HCT116 (cell line): ENCODE measurements at places on chromosomes 3 and 15. TPM values are rescaled to one million over a fixed set of nuclear protein-coding genes. Genes with fewer than 3 reads are reported as not detected.
A peak's percentile ranks its signal among the peaks of the same experiment; 100 is the strongest.

DNA sequence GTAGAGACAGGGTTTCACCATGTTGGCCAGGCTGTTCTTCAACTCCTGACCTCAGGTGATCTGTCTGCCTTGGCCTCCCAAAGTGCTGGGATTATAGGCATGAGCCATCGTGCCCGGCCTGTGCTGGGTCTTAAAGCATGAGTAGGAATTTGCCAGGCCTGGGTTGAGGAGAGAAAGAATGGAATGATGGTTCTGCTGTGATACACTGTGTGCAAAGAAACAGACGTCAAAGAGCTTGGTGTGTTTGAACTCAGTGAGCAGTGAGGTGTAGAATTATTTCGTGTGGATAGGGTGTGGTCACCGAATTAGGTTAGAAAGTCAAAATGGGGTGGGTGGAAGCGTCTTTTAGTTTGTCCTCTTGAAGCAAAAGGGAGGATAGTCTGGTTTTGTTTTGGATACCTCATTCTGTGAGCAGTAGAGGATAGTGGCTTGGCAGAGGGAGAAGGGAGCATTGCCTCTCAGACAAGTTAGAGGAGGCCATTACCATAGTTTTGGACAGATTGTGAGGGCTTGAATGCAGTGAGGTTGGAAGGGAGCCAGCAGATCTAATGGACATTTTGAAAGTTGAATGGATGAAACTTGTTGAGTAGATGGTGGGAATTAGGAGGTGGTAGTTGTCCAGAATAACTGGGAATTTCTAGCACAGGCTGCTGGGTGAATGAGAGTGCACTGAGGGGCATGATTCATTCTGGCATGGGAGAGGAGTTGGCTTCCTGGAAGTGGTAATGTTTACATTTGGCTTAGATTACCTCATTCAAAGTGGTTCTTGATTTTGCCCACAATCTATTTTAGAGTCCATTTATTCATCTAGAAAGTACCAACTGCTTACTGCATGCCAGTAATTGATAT is 27.2 kb downstream of the AKAP13 start:
- H3K36me3 ChIP-seq: no peaks in the 10 kb centered on the region
- DNase-seq: no peak
- no peak overlapping the region for H3K4me3 ChIP-seq
- H3K4me1 ChIP-seq: peaks cover 38% of the 10 kb centered on the region

GRCh38 chr3:44932986-44933944 is 42.7 kb downstream of the ZDHHC3 start:
- no peak for DNase-seq
- no peaks in the 10 kb centered on the region for H3K4me1 ChIP-seq
- H3K4me3 ChIP-seq: no peak overlapping the region

DNA sequence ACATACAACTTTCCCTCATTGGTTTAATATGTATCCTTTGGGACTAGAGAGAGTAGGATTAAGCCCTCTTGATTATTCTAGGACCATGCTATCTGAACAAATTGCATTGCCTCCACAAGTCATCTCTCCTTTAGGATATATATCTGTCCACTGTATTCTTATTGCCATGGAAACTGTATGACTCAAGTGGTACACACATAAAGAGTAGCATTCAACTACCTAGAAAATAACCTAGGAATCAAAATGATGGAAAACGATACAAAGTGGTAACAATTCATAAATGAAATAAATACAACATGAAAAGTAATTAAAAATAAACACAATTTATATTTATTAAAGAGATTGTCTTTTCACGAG is 212.1 kb upstream of the P2RY1 start:
- no peaks in the 10 kb centered on the region for H3K27me3 ChIP-seq
- no peak overlapping the region for H3K27ac ChIP-seq
- no peak overlapping the region for H3K4me3 ChIP-seq
- H3K4me1 ChIP-seq: no peaks in the 10 kb centered on the region

Gene ARNT2
- total RNA-seq: 3.0 TPM

Gene SCN11A
- total RNA-seq: 0.05 TPM

Gene TGM5
- not detected for total RNA-seq

DNA sequence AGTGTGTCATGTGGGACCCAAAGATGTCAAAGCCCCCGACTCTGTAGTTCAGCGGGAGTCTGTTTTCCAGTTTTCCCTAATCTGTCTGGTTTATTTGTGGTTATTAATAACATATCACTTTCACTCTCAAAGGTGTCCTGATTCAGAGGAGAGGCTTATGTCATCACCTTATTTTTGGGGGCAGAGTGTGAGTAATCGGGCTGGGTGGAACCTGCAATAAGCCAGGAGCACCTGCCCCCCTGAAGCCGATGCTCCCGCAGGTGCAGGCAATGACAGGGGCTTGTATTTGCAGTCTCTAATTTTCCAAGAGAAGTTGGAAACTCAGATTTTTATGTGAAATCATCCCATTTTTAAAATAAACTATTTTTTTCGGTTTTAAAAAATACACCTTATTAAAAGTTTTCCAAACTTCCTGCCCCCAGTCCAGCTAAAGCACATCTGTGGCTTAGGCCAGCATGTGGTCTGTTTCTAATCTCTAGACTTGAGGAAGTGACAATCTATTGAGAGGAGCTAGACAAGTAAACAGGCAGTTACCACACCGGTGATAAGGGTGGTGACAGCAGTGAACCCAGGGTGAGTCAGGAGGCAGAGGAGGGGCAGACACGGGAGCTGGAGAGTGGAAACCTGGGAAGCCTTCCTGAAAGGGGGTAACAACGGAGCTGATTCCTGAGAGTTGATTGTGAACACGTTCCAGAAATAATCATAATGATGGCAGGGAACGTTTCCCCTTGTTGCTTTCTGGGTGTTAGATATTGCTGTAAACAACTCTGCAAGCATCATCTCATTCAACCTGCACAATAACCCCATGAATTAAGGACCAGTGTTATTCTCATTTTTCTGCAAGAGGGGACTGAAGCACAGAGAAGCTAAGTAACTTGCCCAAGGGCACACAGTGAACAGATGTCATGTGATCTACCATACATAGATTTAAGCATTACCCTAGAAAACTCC is 37.2 kb downstream of the BHLHE40 start:
- peak overlapping the region; percentile 9; the same call in 1 of the 2 replicates for H3K4me3 ChIP-seq
- peak; percentile 72 for DNase-seq
- no peaks in the 10 kb centered on the region for H3K36me3 ChIP-seq
- H3K27ac ChIP-seq: peak overlapping the region; percentile 1; the same call in 1 of the 2 replicates
- peaks cover 61% of the 10 kb centered on the region for H3K4me1 ChIP-seq

Gene DUOXA1
- total RNA-seq: 2.3 TPM

DNA sequence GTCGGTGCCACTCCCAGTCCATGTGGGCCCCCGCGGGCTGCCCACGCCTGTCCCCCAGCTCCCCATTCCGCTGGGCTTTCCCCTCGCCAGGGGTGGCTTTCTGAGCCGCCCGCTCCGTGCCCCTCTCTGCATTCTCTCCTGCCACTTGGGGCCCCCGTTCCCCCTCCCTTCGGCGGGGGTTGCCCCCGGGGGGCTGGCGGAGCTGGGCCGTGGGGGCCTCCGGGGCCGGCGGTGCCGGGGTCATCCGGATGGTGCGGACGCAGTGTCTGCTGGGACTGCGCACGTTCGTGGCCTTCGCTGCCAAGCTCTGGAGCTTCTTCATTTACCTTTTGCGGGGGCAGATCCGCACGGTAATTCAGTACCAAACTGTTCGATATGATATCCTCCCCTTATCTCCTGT is 46.5 kb downstream of the GRAMD1C start:
- no peaks in the 10 kb centered on the region for H3K36me3 ChIP-seq
- no peak overlapping the region for H3K27ac ChIP-seq
- no peaks in the 10 kb centered on the region for H3K27me3 ChIP-seq

Gene ZNF662
- not detected for total RNA-seq

GRCh38 chr3:117226932-117227331 is 517.4 kb downstream of the TUSC7 start:
- no peaks in the 10 kb centered on the region for H3K27me3 ChIP-seq
- no peaks in the 10 kb centered on the region for H3K4me1 ChIP-seq
- no peak overlapping the region for H3K4me3 ChIP-seq
- no peak overlapping the region for H3K27ac ChIP-seq
- no peak for DNase-seq

- peaks cover 14% of the 10 kb centered on the region for H3K4me1 ChIP-seq
- 0 out of 2 replicates have a peak overlapping the region, but pooled peaks have one; percentile 1 for H3K4me3 ChIP-seq
Observed at GRCh38 chr3:185900228-185900627, 37.6 kb downstream of the TRA2B start.

DNA sequence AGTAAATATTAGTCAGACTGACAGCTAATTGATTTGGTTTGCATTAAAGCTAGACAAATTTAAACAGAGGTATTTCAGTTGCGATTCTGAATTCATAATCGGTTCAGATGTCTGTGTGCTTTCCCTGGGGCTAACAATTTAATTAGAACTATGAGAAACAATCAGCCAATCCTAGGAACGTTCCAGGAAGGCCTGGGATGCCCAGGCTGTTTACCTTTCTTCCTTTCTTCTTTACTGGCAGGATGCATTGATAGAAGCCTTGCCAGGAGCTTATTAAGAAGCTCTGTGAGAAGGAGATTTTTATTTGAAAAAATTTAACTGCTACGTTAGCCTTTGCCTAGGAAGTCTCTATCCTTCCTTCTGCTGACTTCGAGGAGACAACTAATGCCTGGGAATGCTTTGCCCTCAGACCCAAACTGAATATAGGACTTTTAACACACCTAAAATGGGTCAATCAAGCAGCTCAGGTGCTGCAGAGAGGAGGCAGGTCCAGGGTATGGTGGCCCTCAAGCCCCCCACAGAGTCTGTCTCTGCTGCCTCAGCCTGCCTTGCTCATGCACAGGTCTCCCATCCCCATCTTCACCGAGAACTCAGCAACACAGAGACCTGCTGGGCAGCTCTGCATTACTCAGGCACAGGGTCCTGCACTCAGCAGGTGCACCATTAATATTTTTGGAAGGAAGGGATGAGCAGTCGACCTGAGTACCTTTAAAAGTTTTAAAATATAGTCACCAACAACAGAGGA is 48.5 kb downstream of the PCSK6 start:
- peaks cover 1% of the 10 kb centered on the region; the same call in 1 of the 2 replicates for H3K4me1 ChIP-seq
- H3K27me3 ChIP-seq: no peaks in the 10 kb centered on the region
- DNase-seq: no peak
- H3K27ac ChIP-seq: no peak overlapping the region

Gene ANXA2
- 1,298 TPM for total RNA-seq

- H3K27ac ChIP-seq: no peak overlapping the region
- no peaks in the 10 kb centered on the region for H3K27me3 ChIP-seq
- H3K36me3 ChIP-seq: no peaks in the 10 kb centered on the region
- H3K4me1 ChIP-seq: no peaks in the 10 kb centered on the region
- H3K4me3 ChIP-seq: no peak overlapping the region
Observed at GRCh38 chr3:156389449-156389950, 165.4 kb downstream of the SSR3 start.

DNA sequence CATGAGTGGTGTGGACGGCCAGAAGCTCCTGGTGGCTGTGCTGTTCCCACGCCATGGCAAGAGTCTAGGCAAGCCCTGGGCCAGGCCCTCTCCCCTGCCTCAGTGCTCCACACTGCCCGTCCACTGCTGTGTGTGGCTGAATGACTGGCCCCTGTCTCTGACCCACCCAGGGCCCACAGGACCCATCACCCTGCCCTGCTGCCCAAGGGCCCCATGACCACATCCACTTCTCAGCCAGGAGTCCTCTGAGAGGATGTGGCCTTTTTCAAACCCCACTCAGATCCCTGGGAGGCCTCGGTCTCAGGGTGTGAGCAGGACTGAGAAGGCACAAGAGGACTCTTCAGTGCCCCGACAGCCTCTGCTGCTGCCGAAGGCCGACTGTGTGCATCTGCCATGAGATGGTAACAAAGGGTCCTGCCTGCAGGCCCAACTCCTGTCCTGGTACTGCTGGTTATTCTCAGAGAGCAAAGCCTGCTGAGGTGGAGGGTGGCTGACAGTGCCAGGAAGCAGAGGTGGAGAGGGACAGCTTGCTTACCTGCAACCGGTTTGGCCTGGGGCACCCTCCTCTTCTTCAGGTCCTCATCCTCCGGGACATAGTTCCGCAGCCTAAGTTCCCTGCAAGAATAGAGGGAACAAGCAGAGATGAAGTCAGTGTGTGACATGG is 47.5 kb downstream of the PTH1R start:
- no peaks in the 10 kb centered on the region for H3K27me3 ChIP-seq
- H3K4me3 ChIP-seq: no peak overlapping the region
- DNase-seq: no peak
- peaks cover 30% of the 10 kb centered on the region for H3K36me3 ChIP-seq

Gene SEMA3B
- 46.2 TPM for total RNA-seq

Gene VEPH1
- 4.9 TPM for total RNA-seq

GRCh38 chr3:45915518-45916231 is 27.6 kb upstream of the CXCR6 start:
- no peak overlapping the region for H3K27ac ChIP-seq
- H3K4me3 ChIP-seq: no peak overlapping the region
- DNase-seq: peak; percentile 7

Gene RASGRF1
- total RNA-seq: 2.4 TPM

Gene GP9
- not detected for total RNA-seq

DNA sequence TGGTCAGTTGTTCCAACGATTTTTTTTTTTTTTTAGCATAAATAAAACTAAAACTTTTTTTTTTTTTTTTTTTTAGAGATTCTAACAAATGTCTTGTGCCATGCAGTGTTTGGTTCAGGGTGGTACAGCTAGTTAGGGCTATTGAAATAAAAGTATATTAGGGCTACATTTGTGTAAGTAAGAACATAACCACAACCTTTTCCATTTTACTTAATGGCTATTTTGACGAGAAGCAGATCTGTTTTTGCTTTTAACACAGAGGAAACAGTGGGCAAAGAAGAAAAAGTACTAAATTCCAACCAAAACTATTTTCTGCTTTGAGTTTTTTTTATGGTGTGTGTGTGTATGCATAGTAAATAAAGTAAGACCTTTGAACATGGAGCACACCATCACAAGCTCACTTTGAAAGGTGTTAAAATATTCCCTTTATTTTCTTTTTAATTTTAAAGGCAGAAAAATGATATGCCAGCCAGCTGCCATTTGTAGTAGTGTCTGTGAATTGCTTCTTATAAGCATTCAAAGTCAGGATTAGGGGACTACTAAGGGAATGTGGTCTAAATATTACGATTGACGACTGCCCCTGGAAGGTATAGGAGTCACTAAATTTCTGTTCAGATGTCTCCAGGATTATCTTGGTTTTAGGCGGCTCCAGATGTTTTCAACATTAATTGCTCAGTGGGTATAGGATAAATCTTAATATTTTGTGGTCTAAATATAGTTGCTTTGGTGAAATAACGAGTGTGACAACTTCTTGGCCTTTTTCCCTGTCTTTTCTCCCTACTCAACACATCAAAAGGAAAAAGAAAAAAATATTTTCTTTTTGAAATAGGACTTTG is 3.1 kb downstream of the RARB start:
- no peak overlapping the region for H3K27ac ChIP-seq
- no peak for DNase-seq
- no peak overlapping the region for H3K4me3 ChIP-seq
- no peaks in the 10 kb centered on the region for H3K36me3 ChIP-seq

- H3K4me1 ChIP-seq: no peaks in the 10 kb centered on the region
- DNase-seq: no peak
- 0 out of 2 replicates have a peak, but pooled peaks cover 5% of the 10 kb centered on the region for H3K36me3 ChIP-seq
- H3K4me3 ChIP-seq: no peak overlapping the region
Observed at GRCh38 chr3:130948001-130948773, 54.3 kb downstream of the ATP2C1 start.
